ENCODE measurements at places on chromosomes 3 and 15.

DNA sequence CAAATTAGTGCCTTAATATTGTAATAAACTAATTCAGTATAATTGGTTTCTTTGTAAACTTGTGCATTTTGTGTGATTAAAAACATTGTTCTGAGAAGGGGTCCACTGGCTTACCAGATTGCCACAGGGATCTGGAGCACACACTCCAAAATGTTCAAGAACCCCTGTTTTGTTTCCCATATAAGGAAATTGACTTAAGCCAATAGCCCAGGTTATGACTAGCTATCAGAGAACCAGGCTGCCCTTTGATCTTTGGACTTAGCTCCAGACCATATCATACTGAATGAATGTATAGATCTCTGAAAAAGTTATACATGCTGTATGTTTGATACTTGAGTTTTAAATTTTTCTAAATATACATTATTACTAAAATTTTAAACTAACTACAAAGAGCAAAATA is 91.7 kb downstream of the NPTN start:
- DNase-seq = no peak

- DNase-seq = no peak
These were observed 4.4 kb downstream of the KCTD6 start for GRCh38 chr3:58496206-58496857.

- DNase-seq = no peak
These were observed 5.4 kb downstream of the NDUFB4 start for GRCh38 chr3:120601554-120601953.

GRCh38 chr15:37057831-37058230 is 42.5 kb downstream of the MEIS2 start:
- no peak for DNase-seq

GRCh38 chr15:44075535-44075934 is 119.5 kb downstream of the FRMD5 start:
- no peak for DNase-seq

DNA sequence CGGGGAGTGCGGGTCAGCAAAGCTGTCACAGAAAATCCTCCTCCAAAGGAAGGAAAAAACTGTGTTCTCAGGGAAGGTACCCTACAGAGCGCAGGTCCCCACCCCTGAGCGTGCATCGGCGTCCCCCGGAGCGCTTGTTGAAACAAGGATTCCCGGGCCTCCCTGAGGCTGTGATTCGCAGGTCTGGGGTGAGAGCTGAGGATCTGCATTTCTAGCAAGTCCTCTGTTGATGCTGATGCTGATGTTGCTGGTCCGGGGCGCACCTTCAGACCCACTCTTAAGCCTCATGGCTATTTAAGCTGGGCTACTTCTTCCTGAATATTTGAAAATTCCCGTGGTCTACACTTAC is 226.2 kb upstream of the IGF1R start:
- no peak for DNase-seq

- no peak for DNase-seq
These were observed 269.4 kb downstream of the UACA start for GRCh38 chr15:70493787-70494516.

DNA sequence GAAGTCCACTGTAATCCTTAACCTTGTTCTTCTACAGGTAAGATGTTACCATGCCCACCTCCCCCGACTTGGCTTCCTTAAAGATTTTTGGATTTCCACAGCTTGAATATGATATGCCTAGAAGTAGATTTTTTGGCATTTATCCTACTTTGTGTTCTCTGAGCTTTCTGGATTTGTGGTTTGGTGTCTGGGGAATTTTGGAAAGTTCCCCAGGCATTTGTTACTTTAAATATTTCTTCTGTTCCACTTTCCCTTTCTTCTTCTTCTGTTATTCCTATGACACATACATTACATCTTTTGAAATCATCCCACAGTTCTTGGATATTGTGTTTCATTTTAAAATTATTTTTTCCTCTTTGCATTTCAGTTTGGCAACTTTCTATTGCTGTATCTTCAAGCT is 122.1 kb upstream of the TMEM108 start:
- DNase-seq = no peak

DNA sequence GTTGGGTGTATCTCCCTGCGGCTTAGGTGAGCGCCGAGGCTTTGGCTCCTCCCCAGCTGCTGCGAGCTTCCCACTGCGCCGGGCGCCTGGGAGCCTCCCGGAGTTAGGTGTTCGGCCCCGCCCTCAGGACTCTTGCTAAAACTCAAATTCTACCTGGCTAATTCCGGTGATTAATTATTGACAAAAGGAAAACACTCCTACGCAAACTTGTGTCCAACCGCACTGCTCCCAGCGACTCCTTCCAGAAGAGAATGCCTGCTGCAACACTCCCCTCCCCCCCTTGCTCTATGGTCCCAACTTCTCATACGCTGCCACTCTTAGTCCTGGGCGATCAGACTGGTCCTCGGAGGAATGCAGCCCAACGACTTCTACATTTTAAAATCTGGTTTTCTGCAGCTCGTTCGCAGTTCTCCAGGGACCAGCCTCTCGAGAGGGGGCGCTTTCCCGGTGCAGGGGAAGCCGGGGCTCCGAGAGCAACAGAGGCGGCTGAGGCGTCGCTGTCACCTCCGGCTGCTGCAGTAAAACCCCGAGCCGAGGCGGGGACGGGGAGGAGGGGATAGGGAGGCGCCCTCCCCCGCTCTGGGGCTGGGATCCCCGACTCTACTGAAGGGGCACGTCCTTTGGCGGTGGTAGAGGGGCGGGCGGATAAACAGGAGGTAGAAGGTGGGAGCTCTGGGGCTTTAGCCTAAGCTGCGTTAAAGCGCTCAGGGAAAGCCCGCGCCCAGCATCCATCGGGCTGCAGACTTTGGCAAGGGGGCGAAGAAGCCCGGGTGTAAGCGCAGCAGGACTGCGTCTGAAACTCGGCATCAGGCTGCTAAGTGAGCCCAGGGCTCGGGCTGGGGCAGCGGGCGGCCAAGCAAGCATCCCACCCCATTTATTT is at the start of gene SPTSSB:
Gene SPTSSB (minus strand): TSS at position 77 of the 880 bp plus-strand sequence. CDS start 25,194 bp downstream, outside the sequence.
- DNase-seq = no peak

DNA sequence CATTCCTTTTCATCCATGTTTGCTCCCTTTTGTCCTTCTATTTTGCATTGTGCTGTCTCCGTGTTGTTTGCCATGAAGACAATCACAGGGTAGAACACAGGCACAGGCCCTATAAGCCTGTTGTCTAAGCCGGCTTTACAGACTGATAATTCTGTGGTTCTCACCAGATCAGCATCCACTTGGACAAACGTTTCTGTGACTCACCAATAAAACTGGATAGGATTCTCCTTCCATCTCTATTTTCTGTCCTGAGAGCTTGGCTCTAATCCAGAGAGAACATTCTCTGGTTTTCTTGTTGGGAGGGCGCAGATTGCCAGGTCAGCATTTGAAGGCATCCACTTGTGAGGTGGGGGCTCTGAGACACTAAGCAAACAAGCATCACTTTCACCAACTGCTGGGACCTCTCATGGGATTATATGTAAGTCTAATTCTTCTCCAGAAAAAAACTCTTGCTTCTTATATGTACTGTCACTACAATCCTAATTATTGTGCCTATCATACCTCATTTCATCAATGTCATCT is 101.6 kb downstream of the ERC2 start:
- DNase-seq = no peak

GRCh38 chr15:61076598-61077170 is 152.4 kb downstream of the RORA start:
- no peak for DNase-seq

DNA sequence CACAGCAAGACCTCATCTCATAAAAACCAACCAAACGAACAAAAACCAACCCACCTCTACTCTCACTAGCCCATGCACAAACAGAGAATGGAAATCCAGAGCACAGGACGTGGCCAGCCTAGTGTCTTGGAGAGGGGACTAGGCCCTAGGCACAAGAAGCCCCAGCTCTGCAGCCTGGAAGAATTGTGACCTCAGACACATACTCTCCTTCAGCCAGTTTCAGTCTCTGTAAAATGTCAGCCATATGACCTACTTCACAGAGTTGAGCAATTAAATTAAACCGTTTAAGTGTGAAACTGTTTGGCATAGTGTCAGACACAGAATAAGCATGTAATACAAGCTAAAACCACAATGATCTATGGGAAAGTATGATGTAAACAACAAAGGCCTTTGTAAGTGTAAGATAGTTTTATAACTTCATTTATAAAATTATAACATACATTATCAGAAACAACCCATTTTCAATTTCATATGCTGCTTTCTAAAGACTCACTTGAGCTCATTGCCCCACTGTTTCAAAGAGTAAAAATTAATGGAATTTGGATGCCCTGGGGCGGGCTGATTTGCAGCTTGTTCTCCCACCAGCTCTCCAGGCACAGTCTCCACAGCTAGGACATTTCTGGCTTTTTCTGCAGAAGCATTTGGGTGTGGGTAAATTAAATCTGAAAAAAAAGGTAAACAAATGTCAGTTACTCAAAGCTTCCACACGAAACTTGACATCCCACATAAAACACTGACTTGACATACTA is 32.9 kb downstream of the TBC1D2B start:
- DNase-seq = no peak

DNA sequence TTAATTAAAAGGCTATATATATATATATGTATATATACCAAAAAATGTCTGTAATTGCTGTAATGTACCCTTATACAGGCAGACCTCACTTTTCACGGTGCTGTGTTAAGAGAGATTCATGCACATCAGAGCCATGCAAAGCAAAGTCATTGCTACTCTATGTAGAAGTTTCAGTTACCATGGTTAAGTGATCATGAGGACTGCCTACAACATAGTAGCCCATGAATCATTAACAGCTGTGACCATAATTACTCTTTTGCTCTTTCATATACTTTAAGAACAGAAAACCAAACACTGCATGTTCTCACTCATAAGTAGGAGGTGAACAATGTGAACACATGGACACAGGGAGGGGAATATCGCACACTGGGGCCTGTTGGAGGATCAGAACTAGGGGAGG is 225.3 kb upstream of the EPHA3 start:
- no peak for DNase-seq

DNA sequence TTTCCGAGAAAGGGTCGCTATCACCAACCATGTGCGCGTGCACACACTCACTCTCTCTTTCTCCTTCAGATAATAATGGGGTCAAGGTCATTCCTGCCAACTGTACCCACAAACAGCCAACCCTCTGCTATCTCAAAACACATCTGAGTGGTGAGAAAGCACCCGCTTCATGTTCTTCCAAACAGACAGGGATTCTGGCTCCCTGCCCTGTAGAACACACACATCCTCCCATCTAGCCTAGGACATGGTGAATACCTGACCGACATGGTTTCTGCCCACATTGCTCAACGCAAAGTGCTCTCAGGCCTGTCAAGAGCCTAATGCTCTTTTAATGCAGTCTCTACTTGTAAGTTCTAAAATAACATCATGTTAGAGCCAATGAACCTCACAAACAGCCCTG is 302.2 kb downstream of the FOXP1 start:
- no peak for DNase-seq

All from cerebellar nuclear complex (tissue), 1 donor.